ENCODE measurements at places on chromosomes 2 and 18. TPM values are rescaled to one million over a fixed set of nuclear protein-coding genes. Genes with fewer than 3 reads are reported as not detected.

The SLC9A4 gene
- total RNA-seq: 0.22 TPM

GRCh38 chr2:210050885-210051284 lies 48.4 kb downstream of the RPE start:
- DNase-seq: no peak

DNA sequence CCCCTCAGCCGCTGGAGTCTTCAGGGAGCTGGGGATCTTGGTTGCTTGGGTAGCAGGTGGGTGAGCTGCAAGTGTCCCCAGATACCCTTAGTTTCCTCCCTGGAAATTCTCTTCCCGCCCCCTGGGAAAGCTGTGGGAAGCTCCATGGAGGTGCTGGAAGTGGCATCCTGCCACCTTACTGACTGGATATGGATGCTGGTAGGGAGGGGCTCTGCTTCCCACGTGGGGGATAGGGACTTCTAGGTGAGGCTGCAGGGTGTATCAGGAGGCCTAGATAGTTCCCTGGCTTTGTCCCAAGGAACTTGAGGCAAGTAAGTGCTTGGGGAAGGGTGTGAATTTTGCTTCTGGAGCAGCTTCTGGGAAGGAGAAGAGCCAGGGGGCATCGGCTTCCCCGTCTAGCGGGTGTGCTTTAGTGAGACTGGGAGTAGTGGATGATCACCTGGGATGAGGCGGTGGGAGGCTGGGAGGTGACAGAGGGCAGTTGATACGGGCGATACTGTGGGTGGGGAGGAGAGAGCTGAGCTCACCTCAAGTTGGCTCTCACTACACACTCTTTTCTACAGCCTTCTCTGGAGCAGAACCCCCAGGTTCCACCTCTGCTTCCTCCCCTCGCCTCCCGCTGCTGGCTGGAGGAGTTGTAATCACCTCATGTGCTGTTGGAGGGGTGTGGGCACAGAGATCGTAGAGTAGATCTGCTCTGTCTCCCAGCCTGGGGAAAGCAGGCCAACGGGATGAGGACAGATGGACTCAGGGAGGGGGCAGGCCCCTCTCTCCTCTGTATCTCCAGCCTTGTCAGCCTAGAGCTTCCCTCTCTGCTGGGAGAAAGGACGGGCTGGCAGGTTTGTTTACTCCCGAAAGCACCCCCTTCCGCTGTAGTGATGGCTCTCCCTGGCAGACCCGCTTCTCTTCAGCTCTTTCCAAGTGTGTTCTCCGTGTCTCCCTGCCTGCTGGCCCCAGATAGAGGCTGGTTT lies 19.8 kb downstream of the TET3 start:
- DNase-seq: no peak

DNA sequence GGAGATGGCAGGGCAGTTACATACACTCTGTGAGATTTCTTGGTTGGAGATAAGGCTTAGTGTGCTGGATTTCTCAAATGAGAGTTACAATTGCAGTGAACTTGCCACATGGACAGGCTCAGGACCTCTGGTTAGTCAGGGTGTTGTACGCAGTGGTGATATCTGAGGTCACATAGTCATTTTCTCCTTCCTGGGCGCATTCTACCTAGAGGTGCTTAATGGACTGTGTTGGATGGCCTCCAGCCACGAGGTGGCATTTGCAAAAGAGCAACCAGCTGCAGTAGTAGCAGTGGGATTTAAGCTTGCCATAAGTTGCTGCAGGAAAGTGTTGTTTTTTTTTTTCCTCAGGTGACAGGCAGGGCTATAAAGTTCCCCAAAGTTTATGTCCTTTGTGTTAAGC lies 173.8 kb upstream of the TMEM200C start:
- no peak for DNase-seq

DNA sequence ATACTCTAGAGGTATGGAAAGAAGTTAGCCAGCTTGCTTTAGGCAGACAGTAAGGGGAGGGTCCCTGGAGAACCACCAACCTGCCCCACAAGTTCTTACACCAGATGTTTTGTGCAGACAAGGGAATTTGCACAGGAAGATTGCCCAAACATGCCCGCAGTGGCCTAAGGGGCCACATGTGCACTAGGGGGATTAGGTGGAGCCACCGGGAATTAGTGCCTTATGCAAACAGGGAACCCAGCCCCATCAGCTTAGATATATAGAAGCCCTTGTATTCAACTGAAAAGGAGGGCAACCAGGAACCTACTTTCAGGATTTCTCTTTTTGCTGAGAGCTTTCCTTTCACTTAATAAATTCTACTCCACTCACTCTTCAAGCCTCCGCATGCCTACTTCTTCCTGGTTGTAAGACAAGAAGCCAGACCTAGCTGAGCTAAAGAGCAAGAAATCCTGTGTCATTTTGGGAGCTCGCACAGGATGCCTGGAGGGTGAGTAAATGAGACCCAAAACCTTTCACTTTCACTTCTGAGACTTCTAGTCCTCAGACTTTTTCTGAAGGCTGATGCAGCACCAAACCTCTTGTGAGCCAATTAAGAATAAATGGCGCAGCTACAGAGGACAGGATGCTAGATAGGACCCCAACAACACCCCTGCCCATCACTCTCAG lies 146.3 kb downstream of the GCA start:
- no peak for DNase-seq

The TSGA10 gene
- 14.1 TPM for total RNA-seq

DNA sequence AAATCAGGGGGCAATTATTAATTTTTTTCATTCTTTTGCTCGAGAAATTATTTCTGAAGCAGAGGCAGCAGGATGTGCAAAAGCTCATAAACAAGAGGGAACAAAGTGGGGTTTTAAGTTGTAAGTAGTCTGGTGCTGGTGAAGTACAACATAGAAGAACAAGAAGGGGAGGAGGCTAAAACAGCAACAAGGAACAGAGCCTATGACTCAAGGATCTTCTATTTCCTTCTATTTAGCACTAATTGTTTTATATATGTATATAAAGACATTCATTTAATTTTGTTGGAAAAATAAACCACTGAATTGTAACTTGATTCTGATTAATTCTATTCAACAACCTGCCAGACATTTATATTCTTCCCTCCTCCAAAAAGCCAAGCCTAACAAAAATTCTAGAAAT lies 35.0 kb downstream of the YES1 start:
- DNase-seq: no peak

The MROH2A gene
- total RNA-seq: not detected

The C2orf68 gene
- total RNA-seq: 86.2 TPM

DNA sequence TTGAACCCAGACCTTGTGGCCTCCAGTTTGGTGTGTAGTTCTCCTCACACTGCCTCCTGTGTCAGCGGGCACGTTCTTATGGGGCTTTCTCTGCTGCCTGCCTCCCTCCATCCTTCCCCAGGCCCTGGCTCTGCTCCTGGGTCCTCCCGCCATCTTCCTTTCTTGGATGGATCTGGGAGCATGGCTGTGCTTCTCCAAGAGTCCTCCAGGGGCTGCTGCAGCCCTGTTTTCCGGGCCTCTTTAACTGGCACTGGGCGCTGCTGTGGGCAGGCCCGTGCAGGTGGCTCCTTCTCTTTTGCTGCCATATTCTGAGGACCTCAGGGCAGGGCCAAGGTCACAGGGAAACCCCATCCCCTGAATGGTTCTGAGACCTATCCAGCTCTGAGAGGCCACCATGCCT lies 17.8 kb downstream of the THNSL2 start:
- DNase-seq: no peak

GRCh38 chr2:39124746-39125057 lies 3.9 kb upstream of the SOS1 start:
- no peak for DNase-seq

The IL36G gene
- not detected for total RNA-seq

- DNase-seq: no peak
Observed at GRCh38 chr2:140502951-140503630, 1627.7 kb downstream of the LRP1B start.

DNA sequence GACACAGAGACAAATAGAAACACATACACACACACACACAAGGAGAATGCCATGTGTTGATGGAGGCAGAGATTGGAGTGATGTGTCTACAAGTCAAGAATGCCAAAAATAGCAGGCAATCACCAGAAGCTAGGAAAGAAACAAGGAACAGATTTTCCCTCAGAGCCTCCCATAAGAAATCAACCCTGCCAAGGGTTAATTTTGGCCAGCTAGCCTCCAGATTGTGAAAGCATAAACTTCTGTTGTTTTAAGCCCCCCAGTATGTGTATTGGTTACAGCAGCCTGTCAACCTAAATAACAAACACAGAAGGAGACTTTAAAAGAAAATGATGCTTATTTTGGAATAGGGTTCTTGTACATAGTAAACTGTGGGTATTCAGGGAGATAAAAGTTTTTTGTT lies 5.6 kb upstream of the STK39 start:
- no peak for DNase-seq

GRCh38 chr2:35495182-35495581 lies 860.4 kb upstream of the CRIM1 start:
- no peak for DNase-seq

DNA sequence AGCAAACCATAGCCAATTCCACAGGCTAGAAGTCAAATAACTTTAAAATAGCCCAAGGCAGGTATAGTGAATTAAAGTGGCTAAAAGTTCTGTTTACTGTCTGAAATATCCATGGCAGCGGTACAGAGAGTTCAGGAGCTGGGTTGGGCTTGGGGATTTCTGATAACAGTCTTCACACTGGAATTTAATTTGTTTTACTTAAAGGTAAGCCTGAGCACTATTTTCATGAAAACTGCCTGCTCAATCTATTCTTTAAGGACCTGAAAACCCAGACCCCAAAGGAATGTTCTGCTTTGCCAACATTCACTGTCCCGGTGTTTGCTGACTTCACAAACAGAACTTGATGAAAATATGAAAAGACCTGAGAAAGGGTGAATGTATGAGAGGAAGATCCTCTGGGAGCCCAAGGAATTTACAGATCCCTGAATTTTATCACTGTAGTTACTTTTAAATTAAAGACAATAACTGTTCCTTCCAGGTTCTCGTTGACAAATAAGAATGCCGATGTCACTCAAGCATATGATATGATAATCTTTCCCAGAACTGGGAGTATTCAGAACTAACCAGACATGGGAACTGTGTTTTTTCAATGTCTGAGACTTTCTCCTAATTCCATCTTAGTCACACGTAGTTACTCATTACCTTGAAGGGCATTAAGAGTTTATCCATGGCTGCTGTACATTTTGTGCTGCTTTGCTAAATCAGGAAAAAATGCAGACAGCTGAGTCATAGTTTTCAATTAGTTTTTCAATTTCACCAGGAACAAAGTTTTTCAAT lies 28.3 kb upstream of the ITGB6 start:
- DNase-seq: no peak

GRCh38 chr2:101130081-101130480 lies 21.1 kb downstream of the TBC1D8 start:
- DNase-seq: no peak

DNA sequence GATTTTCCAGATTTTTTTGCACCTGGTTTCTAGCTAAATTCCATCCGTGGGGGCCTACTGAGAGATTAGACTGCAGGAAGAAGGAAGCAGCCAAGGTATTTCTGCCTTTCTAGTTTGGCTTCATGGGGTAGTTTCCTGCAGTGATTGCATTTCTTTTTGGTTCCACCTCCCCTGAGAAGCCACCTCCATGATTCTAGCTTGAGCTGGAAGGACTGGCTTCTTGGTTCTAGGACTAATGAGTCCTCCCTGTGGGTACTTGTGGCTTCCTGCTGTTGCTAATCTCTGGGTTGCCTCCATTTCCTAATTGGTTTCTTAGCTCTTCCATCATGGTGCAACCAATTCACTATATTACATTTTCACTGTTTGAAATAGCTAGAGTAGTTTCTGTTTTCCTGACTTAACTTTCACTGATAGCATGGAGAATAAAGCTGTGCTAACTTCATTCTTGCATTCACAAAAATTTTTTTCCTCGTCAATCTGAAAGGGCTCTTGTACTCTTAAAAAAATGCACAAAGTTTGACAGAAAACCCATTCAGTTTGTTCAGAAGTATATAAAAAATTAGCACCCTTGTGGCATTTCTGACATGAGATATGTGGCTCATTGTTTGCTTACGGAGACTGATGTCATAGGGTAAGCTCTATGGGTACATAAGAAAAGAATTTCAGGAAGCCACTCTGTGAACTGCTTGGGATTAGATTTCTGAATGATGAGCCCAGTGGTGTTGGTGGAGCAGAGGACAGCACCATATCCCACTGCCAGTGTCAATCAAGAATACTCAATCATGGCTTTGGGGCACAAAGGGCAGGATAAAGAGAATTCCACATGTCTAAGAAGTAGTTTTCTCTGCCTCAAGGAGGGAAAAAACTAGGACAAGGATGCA lies 242.8 kb upstream of the RBMS1 start:
- DNase-seq: no peak

The GKN1 gene
- total RNA-seq: not detected

GRCh38 chr2:238321467-238321866 lies 1.1 kb downstream of the TRAF3IP1 start:
- no peak for DNase-seq

GRCh38 chr2:70947556-70948184 lies 12.0 kb downstream of the ATP6V1B1 start:
- DNase-seq: no peak

GRCh38 chr2:239359196-239359912 lies 41.5 kb downstream of the HDAC4 start:
- DNase-seq: no peak

- DNase-seq: no peak
Observed at GRCh38 chr2:162591403-162592083, 247.0 kb downstream of the KCNH7 start.

GRCh38 chr2:213545481-213545880 lies 261.2 kb downstream of the SPAG16 start:
- peak; percentile 16 for DNase-seq

- DNase-seq: no peak
Observed at GRCh38 chr2:226164512-226164911, 635.1 kb downstream of the IRS1 start.

GRCh38 chr18:4130734-4131719 lies 324.1 kb downstream of the DLGAP1 start:
- no peak for DNase-seq

DNA sequence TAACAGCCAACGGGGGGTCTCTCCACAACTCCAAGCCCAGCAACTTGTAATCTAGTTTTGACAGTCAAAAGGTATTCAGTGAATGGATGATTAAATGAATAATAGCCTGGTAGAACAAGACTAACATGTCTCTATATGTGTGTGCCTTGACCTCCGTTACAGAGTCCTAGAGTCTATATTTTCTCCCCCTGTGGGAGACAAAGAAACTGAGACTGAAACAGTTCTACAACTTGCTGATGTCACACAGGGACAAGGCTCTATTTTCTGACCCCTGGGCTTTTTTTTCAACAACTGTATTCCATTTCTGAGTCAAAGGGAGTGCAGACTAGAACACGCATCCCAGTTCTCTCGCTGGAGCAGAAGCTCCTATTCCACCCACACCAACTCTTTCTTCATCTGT lies 223.6 kb upstream of the AGAP1 start:
- no peak for DNase-seq

The GPC1 gene
- total RNA-seq: 3.0 TPM

GRCh38 chr2:172938713-172939375 lies 136.8 kb upstream of the MAP3K20 start:
- no peak for DNase-seq

The SLC23A3 gene
- 6.7 TPM for total RNA-seq

GRCh38 chr2:61714210-61714609 lies 139.7 kb downstream of the FAM161A start:
- DNase-seq: no peak

GRCh38 chr2:147232225-147232669 lies 612.6 kb upstream of the ACVR2A start:
- no peak for DNase-seq

The DYNAP gene
- not detected for total RNA-seq

- peak; percentile 70 for DNase-seq
Observed at GRCh38 chr2:238256594-238257104, 16.8 kb upstream of the HES6 start.

All from OCI-LY7 (cell line).